ENCODE measurements at places on chromosomes 6 and 20. TPM values are rescaled to one million over a fixed set of nuclear protein-coding genes. Genes with fewer than 3 reads are reported as not detected.
A peak's percentile ranks its signal among the peaks of the same experiment; 100 is the strongest.

The C6orf58 gene
- total RNA-seq = not detected

The TMEM151B gene
- 0.07 TPM for total RNA-seq

The XKR7 gene
- total RNA-seq = 0.04 TPM

The KIFC1 gene
- total RNA-seq = 63.4 TPM

The CST5 gene
- total RNA-seq = not detected

DNA sequence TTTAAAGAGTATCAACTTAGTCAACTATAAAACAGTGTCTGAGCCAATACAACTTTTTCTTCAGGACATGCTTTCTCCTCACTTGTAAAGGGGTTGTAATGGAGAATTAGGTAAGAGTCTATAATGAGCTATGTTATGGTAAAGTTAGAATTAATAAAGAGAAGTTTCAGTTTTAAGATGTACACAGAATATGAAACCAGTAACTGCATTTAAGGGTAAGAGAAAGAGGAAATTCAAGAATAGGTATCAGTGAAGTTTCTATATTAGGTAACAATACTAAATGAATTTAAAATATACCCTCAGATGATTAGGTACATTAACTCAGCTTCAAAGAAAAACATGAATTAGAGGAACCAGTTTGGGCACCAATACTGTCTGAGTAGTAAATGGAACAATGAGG, 1444.3 kb upstream of the ADGRB3 start:
- no peak for DNase-seq

DNA sequence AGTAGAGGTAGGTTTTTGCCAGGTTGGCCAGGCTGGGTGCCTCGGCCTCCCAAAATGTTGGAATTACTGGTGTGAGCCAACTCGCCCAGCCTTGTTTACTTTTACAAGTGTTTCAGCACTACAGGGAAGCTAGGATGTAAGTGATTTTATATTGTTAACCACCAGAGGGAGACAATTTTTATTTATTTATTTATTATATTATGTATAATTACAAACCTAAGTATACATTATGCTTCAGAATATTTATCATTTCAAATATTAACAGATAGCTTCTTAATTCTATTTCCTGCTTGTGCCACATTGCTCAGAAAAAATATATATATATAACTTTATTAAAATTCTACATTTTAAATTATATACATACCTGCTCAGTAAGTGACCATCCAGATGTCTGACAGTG, 9.8 kb downstream of the MMUT start:
- DNase-seq = peak; percentile 8

DNA sequence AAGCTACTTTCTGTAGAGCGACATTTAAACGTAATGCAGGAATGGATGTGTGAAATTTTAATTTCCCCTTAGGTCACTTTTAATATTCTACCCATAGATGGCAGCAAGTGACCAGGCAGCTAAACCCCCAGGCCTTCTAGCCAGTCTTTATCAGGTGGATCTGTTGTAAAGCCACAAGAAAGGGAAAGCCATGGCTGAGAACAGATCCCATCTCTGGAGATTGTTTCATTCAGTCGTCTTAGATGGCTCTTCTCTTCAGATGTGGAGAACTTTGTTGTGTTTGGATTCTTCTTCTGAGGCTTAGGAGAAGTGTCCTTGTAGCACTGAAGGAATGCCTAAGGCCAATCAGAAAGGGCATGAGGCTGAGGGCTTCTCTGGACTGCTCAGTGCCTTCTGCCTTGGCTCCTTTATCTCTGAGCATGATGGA, 15.8 kb upstream of the RNF182 start:
- peak; percentile 67 for DNase-seq

DNA sequence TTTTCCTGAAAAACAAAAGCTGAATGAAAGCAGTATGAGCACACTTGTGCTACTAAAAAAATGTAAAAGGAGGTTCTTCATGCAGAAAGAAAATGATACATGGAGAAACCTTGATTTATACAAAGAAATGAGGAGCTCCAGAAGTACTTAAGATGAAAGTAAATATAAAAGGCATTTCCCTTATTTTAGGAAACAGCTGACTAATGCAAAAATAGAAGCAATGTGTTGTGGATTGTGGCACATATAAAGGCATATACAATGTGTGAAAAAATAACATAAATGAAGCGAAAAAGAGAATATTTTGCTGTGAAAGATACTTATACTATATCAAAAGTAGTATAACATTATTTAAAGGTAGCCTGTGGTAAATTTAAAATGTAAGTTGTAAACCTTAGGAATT, 41.2 kb upstream of the PHIP start:
- DNase-seq = no peak

- peak; percentile 16 for DNase-seq
Observed at GRCh38 chr6:130500693-130501092, 134.9 kb downstream of the TMEM200A start.

GRCh38 chr6:45504947-45505346, 127.2 kb upstream of the SUPT3H start:
- peak; percentile 50 for DNase-seq

DNA sequence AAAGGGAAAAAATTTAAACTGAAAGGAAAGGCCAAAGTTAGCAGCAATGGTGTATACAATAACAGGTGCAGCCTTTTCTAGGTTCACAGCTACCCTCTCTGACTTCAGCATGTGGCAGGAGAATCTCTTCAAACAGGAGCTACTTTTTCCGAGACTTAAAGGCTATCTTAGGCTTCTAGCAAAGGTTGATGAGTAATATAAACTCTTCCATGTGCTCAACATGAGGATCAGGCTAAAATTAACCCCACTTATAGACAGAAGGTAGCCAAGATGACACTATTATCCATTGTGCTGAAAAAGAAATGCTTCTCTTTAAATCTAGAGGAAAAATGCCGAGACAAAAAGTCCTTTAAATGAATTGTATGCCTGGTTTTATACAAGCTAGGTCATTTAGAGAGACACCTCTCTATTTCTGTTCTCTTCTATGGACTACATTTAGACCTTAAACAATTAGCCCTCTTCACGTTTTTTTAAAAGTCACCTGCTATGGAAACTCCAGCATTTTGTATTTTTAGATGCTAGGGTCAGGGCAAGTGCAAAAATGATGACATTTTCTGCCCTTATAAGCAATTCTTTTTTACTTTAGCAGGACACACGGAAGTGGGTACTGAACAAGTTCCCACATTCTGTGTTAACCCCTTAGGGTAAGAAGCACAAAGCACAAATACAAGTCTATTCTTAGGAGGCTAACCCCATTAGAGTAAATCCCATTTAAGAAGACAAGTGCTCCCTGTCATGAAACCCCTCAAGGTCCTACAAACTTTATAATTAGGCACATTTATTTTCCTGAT, 216.8 kb upstream of the CITED2 start:
- no peak for DNase-seq

DNA sequence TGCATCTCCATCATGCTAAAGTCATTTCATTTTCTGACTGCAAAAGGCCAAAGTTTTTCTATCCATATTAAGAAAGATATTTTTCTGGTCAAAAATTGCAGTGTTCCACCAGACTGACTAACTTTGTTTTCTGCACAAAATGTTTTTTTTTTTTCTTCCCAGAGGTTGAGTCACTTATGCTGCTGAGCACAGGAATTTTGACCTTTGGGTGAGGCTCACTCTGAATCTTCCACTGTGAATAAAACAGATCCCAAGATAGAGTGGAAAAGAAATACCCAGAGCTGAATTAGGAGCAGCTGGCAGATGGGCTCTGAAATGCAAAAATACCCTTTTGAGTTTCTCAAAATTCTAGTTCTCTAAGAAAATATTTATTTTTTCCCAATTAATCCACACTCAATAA, 996.8 kb downstream of the KIF16B start:
- no peak for DNase-seq

GRCh38 chr6:53179961-53180651, 31.5 kb upstream of the GCM1 start:
- DNase-seq = peak; percentile 89
